H1 (cell line): ENCODE measurements at places on chromosomes 11 and 22.

- no peak for DNase-seq
Observed at GRCh38 chr22:47996446-47996857, 1234.0 kb downstream of the TBC1D22A start.

GRCh38 chr11:125071846-125072217 is 8.7 kb downstream of the SLC37A2 start:
- no peak for DNase-seq

GRCh38 chr11:6724013-6724412 is 40.9 kb upstream of the MRPL17 start:
- DNase-seq: no peak

GRCh38 chr11:22460181-22460580 is 122.0 kb downstream of the SLC17A6 start:
- DNase-seq: no peak

- no peak for DNase-seq
Observed at GRCh38 chr11:18789942-18790341, 1.7 kb downstream of the PTPN5 start.

GRCh38 chr11:123135863-123136446 is 59.1 kb downstream of the CLMP start:
- no peak for DNase-seq

- DNase-seq: no peak
Observed at GRCh38 chr11:20310137-20310536, 53.4 kb upstream of the HTATIP2 start.

GRCh38 chr22:40348025-40348658 is 1.8 kb downstream of the ADSL start:
- no peak for DNase-seq

GRCh38 chr22:23075525-23076216 is 5.4 kb downstream of the GNAZ start:
- no peak for DNase-seq

DNA sequence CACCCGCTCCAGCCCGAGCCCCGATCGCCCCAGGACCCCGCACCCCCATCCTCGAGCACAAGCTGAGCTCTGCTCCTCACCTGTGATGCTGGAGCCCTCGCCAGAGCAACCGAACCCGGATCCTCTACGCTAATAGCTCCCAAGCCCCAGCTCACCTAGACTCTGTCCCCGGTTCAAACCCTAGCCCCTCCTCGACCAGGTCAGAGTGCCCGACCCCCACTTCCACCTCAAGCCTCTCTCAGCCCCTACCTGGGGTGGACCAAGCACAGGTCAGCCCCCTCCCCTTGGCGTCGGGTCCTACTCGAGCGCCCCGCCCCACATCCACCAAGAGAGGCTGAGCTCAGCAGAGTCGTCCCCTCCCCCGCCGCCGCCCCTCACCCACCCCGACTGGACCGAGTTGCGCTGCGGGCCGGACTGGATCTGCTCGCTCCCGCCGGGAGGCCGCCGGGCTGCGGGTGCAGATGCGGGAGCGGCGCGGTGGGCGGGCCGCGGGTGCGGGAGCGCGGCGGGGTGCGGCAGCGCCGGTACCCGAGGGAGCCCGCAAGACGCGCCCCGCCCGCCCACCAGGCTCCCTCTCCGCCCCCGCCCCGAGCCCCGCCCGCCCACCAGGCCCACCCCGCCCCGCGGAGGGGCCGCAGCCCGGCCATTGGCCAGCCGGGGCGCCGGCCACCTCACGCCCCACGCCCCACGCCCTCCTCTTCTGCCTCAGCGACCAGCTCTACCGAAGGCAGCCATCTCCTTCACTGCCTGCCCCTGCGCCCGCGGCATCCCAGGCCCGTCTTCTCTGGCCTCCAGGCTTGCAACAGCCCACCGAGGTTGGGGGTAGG is 577 bp upstream of the DKK3 start:
- DNase-seq: peak; percentile 88

- DNase-seq: no peak
Observed at GRCh38 chr11:36164506-36165250, 124.5 kb downstream of the COMMD9 start.

DNA sequence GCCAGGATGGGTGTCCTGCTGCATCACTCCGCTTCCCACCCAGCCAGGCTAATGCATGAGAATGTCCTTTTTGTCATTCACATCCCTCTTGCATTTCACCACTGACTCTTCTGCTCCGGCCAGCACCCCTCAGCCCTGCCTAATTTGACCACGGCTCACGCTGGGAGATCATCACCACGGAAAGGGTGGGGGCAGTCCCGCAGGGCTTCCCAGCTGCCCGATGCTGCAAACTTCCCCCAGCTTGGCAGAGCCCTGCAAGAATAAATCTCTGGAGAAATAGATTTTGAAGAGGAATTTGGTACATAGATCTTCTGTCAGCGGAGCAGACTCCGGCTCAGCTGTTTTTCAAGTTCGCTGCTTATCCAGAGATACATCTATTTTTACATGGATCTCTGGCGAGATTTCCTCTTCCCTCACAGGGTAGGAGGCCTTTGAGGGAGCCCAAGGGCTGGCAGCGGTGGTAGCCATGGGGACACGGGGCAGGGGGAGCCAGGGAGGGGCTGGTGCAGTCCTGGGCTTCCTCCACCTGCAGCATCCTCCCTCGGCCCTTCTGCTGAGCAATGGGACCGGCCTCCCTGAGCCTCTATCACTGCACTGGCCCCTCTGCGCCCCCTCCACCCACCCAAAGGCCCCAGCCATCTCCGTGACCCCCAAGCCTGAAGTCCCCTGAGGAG is 62.6 kb downstream of the BUD13 start:
- no peak for DNase-seq

DNA sequence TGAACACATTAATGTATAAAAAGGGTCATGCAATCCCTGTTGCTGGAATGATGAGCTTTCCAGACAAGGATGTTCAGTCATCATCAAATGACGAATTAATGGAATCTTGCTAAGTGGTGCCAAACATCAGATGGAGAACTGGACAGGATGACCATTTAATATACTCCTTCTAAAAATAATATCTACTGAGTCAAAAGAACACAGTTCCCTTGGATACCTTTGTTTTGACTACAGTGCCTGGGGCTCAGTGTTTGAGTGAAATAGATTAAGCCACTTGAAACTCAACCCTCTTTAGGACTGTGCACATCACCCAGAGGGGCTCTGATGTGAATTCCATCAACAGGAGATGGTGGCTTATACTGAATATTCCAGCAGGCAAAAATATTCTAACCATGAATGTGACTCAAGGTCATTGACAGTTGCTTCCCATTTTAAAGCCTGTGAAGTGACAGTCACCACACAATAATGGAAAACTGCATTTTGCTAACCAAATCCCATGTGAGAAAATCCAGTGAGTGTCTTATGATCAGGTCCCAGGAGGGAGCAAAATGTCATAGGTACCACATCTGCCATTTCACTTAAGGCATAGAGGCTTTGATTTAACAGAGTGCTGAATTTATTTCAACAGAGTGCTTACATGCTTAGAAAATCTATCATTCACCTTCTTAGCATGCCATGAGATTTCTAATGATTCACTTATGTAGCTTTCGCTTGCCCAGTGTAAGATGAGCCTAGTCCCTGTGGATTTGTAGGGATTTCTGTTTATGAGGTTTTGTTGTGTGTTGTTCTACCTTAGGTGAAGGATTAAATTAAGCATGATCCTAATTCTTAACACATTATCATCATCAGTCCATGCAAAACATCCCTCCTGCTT is 41.3 kb upstream of the SLN start:
- no peak for DNase-seq

DNA sequence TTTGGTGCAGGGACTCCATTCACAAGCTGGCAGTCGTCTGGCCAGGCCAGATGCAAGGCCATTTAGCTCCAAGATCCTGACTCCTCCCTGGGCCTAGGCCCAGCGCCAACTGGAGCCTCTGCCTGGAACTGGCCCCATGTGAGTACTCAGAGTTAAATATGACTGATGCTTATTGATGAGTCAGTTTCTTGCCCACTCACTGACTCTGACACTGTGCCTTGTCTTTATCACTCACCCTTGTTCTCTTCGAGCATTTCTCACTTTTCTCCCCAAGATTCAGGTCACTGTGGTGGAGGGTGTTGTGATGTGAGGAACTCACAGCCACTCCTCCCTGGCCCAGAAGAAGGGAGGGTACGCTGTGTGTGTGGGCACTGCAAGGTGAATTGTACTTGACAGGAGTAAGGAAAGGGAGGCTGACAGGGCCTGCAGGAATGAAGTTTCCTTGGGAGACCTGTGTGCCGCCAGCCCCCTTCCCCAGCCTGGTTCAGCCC is 23.2 kb upstream of the ST3GAL4 start:
- DNase-seq: no peak

GRCh38 chr11:13261591-13262061 is 16.0 kb upstream of the BMAL1 start:
- no peak for DNase-seq
